ENCODE measurements at places on chromosomes 16 and 17. TPM values are rescaled to one million over a fixed set of nuclear protein-coding genes. Genes with fewer than 3 reads are reported as not detected.

Gene MAF
- not detected for polyA plus RNA-seq

Gene TTYH2
- 1.2 TPM for polyA plus RNA-seq

Gene KRT222
- not detected for polyA plus RNA-seq

Gene ABCA9
- not detected for polyA plus RNA-seq

Gene KCNAB3
- not detected for polyA plus RNA-seq

Gene CLEC18B
- polyA plus RNA-seq, result not detected

GRCh38 chr16:81715358-81716196 lies 63.5 kb upstream of the PLCG2 start:
- DNase-seq, result peak; percentile 63
- H3K4me3 ChIP-seq, result peak overlapping the region; percentile 80
- H3K36me3 ChIP-seq, result no peaks in the 10 kb centered on the region
- peaks cover 44% of the 10 kb centered on the region for H3K4me1 ChIP-seq

DNA sequence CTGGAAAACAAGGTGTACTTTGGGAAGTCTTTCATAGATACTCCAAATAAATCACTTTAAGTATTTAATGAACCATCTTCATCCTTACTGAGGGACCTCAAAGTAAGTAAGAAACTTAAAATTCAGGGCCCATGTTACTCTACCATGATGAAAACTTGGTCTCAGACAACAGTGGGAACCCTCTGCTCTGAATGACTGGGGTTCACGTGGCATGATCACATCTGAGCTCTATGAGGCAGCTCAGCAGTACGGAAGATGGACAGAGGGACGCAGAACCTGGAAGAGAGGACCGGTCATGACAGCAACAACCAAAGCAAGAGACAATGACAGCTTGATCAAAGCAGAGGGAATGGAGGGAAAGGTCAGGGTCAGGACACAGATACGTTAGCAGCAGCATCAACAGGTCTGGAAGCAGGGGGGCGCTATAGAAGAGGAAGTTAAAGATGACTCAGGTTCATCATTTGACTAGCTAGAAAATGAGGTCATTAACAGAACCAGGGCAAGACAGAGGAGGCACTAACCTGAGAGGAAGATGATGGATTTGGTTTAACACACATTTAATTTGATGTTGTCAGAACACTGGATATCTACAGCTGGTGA lies 9.5 kb downstream of the XPO6 start:
- H3K27ac ChIP-seq, result peak overlapping the region; percentile 32
- no peak overlapping the region for H3K4me3 ChIP-seq
- H3K36me3 ChIP-seq, result peaks cover 20% of the 10 kb centered on the region

DNA sequence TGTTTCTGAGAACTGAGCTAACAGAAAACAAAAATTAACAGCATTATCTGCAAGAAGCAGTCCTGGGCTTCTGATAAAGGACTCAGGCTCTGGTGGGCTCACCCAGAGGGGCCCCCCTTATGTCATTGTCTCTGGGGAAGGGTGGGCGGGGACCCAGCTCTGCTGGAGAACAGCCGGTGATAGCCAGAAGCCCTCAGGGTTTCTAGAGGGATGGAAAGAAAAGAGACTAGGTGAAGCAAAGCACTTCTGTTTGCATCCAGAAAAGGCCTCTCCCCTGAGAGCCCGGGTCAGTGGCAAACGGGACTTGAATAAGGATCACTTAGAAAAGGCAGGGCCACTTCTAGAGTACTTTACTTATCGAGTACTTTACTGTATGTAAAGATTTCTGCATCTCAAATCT lies 7.0 kb upstream of the CDC42EP4 start:
- no peaks in the 10 kb centered on the region for H3K36me3 ChIP-seq
- no peak for DNase-seq
- H3K4me1 ChIP-seq, result peaks cover 9% of the 10 kb centered on the region
- no peak overlapping the region for H3K4me3 ChIP-seq

- H3K4me1 ChIP-seq, result peaks cover 17% of the 10 kb centered on the region
- peaks cover 71% of the 10 kb centered on the region for H3K27me3 ChIP-seq
These were observed 1.6 kb downstream of the VAT1L start for GRCh38 chr16:77790009-77790372.

- H3K27me3 ChIP-seq, result no peaks in the 10 kb centered on the region
- peaks cover 17% of the 10 kb centered on the region for H3K36me3 ChIP-seq
- no peak overlapping the region for H3K27ac ChIP-seq
- H3K4me1 ChIP-seq, result peaks cover 38% of the 10 kb centered on the region
- DNase-seq, result no peak
These were observed 2.6 kb downstream of the CDK5RAP3 start for GRCh38 chr17:47973541-47973940.

- no peaks in the 10 kb centered on the region for H3K27me3 ChIP-seq
- H3K4me3 ChIP-seq, result no peak overlapping the region
- no peak for DNase-seq
- H3K4me1 ChIP-seq, result no peaks in the 10 kb centered on the region
- H3K27ac ChIP-seq, result no peak overlapping the region
These were observed 8.7 kb upstream of the CAPN15 start for GRCh38 chr16:518858-519257.

DNA sequence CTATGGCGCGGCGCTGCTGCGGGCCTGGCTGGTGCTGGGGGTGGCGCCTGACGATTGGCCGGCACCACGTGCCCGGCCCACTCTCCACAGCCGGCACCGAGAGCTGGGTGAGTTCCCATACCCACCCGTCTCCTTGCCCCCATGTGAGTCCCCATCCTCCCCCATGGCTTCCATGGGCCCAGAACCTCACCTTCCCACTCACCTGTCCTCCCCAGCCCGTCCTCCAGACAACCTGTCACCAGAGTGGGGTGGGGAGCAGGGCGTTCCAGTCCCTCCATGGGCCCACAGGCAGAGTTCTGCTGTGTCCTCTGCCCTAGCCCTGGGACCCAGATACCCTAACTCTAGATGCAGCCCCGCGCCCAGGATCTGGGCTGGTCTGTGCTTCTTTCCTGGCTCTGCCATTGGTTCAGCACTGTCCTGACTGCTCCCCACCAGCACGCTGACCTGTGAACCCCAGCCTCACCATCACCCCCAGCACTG lies 5.5 kb downstream of the ARMC5 start:
- H3K27ac ChIP-seq, result no peak overlapping the region
- H3K4me1 ChIP-seq, result peaks cover 27% of the 10 kb centered on the region
- no peak overlapping the region for H3K4me3 ChIP-seq
- DNase-seq, result no peak

DNA sequence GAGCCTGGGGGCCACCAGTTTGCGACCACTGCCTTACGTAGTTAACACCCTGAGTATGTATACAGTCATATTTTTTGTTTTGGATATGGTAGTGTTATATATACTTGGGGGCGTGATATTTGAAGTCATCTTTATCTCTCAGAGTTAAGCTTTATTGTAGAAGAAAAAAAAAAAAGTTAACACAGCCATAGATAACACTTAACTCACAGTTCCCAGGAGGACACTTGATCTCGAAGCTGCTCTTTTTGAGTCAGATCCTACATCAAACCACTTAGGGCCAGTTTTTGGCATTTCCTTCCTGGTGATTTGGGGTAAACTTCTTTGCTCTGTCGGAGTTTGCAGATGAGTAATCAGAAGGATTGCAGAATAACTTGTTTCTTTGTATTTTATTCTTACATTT lies 5.8 kb downstream of the ITPRIPL2 start:
- H3K4me3 ChIP-seq, result peak overlapping the region; percentile 16
- H3K27me3 ChIP-seq, result no peaks in the 10 kb centered on the region
- no peaks in the 10 kb centered on the region for H3K36me3 ChIP-seq
- peaks cover 19% of the 10 kb centered on the region for H3K4me1 ChIP-seq
- no peak for DNase-seq
- no peak overlapping the region for H3K27ac ChIP-seq

- no peaks in the 10 kb centered on the region for H3K36me3 ChIP-seq
- DNase-seq, result no peak
- H3K27ac ChIP-seq, result no peak overlapping the region
These were observed 47.9 kb downstream of the CBFA2T3 start for GRCh38 chr16:88929091-88929445.

DNA sequence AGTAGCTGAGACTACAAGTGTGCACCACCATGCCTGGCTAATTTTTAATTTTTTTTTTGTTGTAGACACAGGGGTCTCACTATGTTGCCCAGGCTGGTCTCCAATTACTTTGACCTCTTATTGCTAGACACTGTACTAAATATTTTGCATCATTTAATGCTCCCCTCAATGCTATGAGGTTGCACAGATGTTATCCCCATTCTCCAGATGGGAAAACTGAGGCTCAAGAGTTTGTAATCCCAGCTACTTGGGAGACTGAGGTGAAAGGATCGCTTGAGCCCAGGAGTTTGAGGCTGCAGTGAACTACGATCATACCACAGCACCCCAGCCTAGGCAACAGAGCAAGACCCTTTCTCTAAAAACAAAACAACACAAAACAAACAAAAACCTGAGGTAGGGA lies 443.3 kb upstream of the C16orf82 start:
- H3K4me3 ChIP-seq, result no peak overlapping the region
- H3K36me3 ChIP-seq, result peaks cover 8% of the 10 kb centered on the region
- H3K27ac ChIP-seq, result no peak overlapping the region
- DNase-seq, result no peak

DNA sequence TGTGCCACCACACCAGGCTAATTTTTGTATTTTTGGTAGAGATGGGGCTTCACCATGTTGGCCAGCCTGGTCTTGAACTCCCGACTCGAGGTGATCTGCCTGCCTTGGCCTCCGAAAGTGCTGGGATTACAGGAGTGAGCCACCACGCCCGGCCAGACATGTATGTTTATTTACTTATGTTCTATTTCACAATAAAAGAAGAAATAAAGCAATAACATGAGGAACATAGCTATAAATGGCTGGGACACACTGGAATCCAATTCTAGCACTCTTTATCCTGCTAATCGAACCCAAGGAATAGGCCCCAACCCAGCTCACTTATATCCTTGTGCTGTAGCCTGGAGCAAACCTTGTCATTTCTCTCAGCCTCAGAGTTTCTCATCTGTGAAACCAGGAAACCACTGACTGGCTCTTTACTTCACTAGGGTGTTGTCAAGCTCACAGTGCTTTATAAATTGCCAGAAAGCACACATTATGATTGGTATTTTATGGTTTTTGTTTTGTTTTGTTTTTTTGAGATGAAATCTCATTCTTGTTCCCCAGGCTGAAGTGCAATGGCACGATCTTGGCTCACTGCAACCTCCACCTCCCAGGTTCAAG lies 4.3 kb upstream of the ODAD4 start:
- H3K27ac ChIP-seq, result no peak overlapping the region
- no peaks in the 10 kb centered on the region for H3K27me3 ChIP-seq
- DNase-seq, result no peak
- H3K36me3 ChIP-seq, result no peaks in the 10 kb centered on the region
- H3K4me3 ChIP-seq, result no peak overlapping the region

- H3K36me3 ChIP-seq, result no peaks in the 10 kb centered on the region
- H3K4me1 ChIP-seq, result peaks cover under 1% of the 10 kb centered on the region
- H3K4me3 ChIP-seq, result no peak overlapping the region
- no peak for DNase-seq
- no peak overlapping the region for H3K27ac ChIP-seq
- peaks cover 43% of the 10 kb centered on the region for H3K27me3 ChIP-seq
These were observed 8.6 kb upstream of the PGS1 start for GRCh38 chr17:78369791-78370381.

DNA sequence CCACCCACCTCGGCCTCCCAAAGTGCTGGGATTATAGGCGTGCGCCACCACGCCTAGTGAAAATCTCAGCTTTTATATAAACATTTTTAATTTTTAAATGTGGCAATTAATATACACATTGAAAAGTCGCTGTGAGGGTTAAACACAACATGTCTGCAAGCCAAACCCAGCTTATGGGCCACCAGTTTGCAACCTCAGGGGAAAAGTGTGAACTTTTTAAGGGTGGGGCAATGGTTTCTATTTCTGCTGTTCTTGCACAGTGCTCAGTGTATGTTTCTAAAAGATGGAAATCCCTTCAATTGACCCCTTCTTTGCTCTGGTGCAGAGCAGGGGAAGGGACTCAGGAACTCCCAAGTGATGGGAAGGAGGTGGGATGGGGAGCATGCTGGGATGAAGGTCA lies 18.3 kb upstream of the SUPT4H1 start:
- H3K27me3 ChIP-seq, result no peaks in the 10 kb centered on the region
- no peak for DNase-seq
- H3K4me1 ChIP-seq, result peaks cover 34% of the 10 kb centered on the region

DNA sequence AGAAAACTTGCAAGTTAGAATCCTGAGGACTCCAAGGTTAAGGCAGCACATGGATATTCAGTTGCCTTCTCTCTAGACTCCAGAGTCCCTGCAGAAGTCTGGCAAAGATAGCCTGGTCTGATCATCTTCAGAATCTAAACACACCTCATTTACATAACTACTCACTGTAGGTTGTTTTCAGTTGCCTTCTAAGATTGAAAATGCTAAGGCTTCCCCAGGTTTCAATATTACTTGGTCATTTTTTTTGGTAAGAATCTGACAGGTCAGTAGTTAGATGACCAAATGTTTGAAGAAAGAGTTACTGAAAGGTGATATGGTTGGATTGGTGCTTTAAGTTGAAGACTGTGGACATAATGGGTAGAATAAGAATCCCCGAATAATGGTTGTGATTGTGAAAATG lies 205.4 kb upstream of the KCNJ16 start:
- no peaks in the 10 kb centered on the region for H3K36me3 ChIP-seq
- no peak overlapping the region for H3K27ac ChIP-seq
- no peak for DNase-seq
- no peaks in the 10 kb centered on the region for H3K27me3 ChIP-seq

GRCh38 chr17:53391197-53391596 lies 431.5 kb upstream of the KIF2B start:
- H3K27ac ChIP-seq, result no peak overlapping the region
- no peaks in the 10 kb centered on the region for H3K36me3 ChIP-seq
- H3K27me3 ChIP-seq, result no peaks in the 10 kb centered on the region
- DNase-seq, result no peak
- no peaks in the 10 kb centered on the region for H3K4me1 ChIP-seq
- H3K4me3 ChIP-seq, result no peak overlapping the region

DNA sequence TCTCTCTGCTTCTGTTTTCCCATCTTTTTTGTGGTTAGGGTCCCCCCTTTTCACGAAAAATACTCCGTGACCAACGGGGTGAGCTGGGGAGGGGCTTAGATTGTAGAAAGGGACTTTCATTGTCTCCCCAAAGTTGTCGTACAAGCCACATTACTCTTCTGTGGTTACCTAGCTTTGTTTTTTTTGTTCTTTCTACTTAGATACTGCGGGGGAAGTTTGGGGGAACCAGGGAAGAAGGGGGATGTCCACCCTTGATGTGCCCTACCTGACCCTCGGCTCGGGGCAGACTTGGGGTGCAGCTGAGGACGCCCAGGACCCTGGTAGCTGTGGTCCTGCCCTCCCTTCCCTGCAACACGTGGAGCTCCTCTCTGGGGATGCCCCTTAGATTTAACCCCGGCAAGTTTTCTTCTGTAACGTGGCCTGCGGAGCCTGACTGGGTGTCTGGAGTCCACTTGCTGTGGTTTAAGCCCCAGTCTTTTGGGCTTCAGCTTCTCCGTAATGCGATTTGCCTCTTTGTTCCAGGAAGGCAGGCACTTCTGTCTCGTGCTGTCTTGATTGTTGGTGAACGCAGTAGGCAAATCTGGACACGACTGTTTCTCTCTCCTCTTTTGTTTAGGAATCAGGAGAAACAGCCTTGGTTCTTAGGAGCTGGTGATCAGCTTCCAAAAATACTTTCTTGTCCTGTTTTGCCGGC lies 892 bp downstream of the ABCC1 start:
- H3K27ac ChIP-seq, result peak overlapping the region; percentile 97
- peaks cover 56% of the 10 kb centered on the region for H3K4me1 ChIP-seq
- H3K4me3 ChIP-seq, result peak overlapping the region; percentile 97
